Stimulated activated CD8-positive, alpha-beta memory T cell treated with anti-CD3 and anti-CD28 coated beads, Interleukin-4, amount 100 ng/mL, for 1 hour (primary cell): ENCODE measurements at places on chromosomes 1 and 21.

GRCh38 chr1:182629499-182630096 lies 25.4 kb upstream of the RGS16 start:
- peak; percentile 25 for DNase-seq

DNA sequence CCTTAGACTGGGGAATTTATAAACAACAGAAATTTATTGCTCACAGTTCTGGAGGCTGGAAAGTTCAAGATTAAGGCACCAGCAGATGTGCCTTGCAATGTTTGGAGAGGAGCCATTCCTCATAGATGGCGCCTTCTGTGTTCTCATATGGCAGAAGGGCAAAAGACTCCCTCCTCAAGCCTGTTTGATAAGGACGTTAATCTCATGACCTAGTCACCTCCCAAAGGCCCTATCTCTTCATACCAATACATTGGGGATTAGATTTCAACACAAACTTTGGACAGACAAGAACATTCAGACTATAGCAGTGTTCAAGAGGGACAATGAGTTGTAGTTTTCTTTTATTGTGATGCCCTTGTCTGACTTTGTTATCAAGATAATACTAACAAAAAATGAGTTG lies 34.3 kb downstream of the PSMG1 start:
- no peak for DNase-seq

- no peak for DNase-seq
Observed at GRCh38 chr1:53296117-53296749, 31.6 kb downstream of the LRP8 start.

DNA sequence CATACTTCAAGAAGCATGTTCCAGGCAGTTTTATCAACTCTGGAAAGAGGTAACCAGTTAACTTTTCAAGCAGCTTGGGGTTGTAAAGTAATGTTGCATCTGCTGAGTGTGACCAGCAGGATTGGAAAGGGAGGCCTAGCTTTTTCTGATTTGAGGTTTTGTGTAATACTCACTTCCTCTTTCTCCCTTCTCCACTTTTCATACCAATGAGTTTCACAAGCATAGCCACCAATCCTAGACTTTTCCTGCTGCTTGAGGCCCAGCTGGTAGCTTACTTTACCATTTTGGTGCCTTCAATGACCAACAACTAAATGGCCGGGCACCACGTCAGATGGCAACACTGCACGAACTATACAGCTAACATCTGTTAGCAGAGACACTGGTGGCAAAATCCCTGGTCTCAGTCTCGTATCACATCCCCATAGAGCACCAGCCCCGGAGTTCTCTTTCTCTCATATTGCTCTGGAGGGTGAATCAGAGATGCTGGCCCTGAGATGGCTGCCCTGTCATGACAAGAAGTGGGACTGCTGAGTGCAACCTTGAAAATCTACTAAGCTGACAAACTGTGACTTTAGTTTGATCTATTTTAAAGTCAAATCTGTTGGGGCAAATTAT lies 14.8 kb upstream of the GPR88 start:
- no peak for DNase-seq

DNA sequence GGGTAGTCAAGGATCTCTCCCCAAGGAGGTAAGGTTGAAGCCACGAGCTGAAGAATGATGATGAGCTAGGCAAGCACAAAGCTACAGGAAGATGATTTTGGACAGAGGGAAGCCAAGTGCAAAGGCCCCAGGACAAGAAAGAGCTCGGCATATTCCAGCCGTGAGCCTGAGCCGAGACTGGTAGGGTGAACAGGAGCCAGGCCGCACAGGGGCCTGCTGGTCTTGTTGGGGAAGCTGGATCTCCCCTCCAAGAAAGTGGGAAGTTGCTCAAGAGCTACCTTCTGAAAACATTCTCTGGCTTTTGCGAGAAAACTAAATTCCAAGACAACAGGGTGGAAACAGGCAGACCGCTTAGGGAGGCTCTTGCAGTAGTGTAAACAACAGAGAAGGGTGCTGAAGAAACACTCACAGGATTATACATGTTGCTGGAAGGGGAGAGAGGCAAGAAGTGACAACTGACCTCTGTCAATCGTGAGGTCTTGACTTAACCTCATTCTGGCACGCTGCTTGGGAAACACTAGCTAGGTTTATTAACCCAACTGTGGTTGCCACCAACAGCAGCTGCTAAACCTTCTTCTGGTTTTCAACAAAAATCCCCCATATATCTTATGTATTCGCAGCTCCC lies 625.2 kb downstream of the SMYD3 start:
- DNase-seq: no peak

DNA sequence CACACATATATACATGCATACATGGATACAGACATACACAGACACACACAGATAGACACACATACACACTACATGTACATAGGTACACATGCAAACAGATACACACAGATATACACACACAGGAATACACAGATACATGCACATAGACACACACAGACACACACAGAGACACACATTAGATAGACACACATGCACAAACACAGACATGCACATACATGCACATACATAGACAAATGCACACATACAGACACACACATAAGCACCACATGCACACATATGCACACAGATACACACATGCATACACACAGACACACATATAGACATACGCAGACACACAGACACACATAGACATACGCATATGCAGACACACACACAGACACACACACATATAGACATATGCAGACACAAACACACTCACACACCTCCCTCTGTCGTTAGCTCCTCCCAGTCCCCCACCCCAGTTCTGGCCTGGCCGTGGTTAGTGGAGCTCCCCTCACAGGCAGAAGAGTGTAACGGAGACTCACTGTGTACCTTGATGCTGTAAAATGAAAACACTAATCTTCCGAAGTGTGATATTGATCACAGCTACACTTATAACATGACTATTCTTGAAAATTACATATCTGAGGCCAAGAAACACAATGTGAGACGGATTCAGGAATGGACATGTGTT lies 7.6 kb downstream of the UBASH3A start:
- DNase-seq: no peak

GRCh38 chr1:94973309-94973922 lies 46.5 kb upstream of the CNN3 start:
- DNase-seq: no peak

DNA sequence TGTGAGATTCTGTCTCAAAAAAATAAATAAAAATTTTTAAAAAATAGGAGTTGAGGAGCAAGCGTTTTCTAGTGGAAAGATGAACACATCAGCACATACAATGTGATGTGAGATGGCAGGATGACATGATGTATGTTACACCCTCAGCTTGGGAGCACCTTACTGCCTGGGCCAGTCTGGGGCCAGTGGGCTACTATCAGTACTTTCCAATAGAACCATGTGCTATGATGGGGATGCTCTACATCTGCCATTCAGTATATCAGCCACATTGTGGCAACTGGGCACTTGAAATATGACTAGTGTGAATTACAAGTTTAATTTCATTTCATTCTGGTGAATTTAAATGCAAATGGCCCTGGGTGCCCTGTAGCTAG lies 156.0 kb downstream of the PGBD5 start:
- DNase-seq: no peak

- DNase-seq: no peak
Observed at GRCh38 chr1:153573351-153573750, 7.7 kb upstream of the S100A2 start.

DNA sequence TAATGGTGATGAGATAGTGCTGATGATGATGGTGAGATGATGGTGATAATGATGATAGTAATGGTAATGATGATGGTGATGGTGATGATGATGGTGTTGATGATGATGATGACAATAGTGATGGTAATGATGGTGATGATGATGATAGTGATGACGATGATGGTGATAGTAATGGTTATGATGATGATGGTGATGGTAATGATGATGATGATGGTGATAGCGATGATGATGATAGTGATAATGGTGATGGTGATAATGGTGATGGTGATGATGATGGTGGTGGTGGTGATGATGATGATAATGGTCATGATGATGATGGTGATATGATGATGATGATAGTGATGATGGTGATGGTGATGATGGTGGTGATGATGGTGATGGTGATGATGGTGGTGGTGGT lies 384.6 kb downstream of the MATN1 start:
- no peak for DNase-seq

- DNase-seq: no peak
Observed at GRCh38 chr1:8746554-8746953, 70.9 kb downstream of the RERE start.

DNA sequence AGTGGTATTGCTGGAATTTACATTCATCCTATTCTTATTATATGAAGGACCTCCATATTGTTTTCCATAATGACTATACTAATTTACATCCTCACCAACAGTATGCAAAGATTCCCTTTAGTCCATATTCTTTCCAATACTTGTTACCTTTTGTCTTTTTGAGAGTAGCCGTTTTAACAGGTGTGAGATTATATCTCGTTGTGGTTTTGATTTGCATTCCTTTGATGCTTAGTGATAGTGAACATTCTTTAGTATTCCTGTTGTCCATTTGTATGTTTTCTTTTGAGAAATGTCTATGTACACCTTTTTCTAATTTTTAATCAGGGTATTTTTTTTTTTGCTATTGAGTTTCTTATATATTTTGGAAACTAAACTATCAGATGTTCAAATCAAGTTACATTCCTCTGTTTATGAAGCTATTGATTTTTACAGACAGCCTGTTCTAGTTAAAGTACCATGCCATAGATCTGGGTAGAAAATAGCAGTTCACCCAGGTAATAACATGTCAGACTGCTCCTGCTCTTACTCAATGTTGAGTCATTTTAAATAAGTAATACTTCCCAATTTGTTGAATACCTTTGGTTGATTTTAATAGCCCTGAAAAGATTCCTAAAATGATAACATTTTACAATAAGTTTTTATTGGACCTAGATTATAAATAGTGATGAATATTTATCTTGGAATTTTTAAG lies 1108.7 kb downstream of the NCAM2 start:
- DNase-seq: no peak

DNA sequence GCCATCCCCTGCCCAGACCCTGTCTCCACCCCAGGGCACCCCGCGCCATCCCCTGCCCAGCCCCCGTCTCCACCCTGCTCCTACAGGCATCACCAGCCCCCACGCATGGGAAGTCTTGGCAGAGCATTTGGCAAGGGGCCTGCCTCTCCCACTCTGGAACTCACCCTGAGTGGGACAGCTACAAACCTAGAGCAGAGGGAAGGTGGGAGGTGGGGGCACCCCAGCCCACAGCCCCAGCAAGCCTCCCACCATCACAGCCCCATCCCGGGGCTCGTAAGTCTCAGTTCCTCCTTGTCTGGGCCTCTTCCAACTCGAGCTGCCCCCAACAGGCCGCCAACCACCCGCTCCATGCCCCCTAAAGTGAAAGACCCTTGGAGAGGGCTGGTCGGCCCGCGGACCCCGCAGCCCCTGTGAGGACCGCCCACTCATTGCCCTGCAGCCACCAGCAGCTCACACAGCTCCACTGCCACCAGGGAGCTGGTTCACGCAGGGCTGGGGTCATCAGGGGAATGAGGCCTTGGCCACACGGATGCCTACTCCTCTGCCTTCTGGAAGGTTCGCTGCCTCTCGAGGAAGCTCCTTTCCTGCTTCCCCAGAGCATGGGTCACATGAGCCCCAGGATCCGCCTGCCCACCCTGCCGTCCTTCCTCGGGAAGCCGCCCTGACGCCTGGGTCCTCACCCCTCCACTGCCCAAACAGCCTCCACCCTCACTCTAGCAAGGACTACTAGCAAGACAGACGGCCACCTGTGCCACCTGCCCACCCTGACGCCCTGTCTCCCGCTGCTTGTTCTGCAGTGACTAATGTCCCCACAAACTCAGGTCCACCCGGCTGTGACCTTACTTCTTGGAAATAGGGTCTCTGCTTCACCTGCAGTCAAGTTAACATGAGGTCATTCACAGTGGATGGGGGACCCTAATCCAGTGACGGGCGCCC lies 14.4 kb downstream of the MEGF6 start:
- no peak for DNase-seq

- DNase-seq: no peak
Observed at GRCh38 chr1:220701974-220702373, 11.8 kb downstream of the C1orf115 start.

GRCh38 chr1:220879509-220880361 lies 492 bp downstream of the HLX start:
- DNase-seq: no peak

GRCh38 chr1:234617986-234618736 lies 8.2 kb upstream of the IRF2BP2 start:
- no peak for DNase-seq

DNA sequence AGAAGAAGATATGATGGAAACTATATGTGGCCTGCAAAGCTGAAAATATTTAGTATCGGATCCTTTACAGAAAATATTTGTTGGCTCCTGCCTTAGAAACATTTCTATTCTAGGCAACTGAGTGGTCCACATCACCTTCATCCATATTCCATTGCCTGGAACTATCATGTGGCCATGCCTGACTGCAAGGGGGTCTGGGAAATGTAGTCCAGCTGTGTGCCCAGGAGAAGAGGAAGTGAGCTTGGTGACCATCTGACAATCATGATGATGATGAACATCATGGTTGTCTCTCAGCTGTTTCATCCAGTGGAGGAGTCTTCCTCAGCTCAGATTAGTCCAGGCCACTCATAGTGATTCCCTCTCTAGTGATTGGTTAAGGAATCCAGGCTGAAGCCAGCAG lies 61.8 kb upstream of the IFNLR1 start:
- no peak for DNase-seq
